Vagina (tissue), 2 donors: ENCODE measurements at places on chromosomes 13 and 19.
A peak's percentile ranks its signal among the peaks of the same experiment; 100 is the strongest.

DNA sequence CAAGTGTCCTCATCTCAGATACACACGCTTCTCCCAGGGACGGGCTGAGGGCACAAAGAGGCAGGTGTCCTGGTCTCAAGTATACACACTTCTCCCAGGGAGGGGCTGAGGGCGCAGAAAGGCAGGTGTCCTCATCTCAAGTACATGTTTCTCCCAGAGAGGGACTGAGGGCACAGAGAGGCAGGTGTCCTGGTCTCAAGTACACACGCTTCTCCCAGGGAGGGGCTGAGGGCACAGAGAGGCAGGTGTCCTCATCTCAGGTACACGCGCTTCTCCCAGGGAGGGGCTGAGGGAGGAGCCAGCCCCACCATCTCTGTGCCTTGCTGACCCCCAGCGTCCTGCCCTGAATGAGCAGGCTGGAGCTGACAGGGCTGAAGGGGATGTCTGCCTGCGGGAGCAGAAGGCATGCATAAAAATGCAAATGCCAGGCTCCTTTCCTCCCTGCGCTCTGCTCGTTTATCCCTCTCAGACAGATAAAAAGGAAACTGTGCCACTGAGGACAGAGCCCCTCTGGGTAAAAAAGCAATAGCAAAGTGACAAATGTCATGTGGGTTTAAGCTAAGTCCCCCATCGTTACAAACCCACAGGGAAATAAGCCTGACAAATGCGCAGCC, 96.1 kb upstream of the UQCRFS1 start:
- DNase-seq: no peak

DNA sequence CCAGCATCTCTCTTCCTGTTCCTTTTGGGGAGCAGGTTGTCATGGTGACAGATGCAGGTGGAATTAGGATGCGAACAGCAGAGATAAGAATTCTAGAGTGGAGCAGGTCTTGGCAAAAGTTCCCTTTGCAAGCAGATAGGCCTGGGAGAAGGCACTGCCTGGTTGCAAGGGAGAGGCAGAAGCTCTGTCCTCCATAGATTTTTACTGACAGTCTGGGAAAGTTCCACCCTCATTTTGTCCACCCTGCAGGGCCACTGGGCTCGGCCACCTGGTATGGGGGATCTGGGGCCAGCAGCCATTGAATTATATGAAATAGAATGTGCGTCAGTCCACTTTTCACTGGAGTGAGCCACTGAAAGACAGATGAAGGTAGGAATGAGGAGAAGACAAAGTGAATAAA, 141.7 kb downstream of the IER2 start:
- no peak for DNase-seq

DNA sequence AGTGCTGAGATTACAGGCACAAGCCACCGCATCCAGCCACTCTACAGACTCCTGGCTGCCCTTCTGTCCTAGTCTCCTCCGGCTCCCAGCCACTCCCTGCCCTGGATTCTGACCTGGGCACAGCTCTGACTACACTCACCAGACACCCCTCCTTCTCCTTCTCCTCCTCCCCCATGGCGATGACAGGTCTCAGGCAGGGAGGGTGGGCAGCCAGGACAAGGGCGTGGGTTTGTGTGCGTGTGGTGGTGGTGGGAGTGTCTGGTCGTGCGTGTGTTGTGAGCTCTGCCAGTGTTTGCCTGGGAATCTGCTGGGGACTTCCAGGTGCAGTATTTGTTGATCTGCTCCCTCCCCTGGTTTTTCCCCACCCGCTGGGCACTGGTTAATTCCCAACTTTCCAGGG, 3.0 kb upstream of the NCCRP1 start:
- no peak for DNase-seq

GRCh38 chr19:1438933-1439354, 748 bp downstream of the RPS15 start:
- DNase-seq: no peak

DNA sequence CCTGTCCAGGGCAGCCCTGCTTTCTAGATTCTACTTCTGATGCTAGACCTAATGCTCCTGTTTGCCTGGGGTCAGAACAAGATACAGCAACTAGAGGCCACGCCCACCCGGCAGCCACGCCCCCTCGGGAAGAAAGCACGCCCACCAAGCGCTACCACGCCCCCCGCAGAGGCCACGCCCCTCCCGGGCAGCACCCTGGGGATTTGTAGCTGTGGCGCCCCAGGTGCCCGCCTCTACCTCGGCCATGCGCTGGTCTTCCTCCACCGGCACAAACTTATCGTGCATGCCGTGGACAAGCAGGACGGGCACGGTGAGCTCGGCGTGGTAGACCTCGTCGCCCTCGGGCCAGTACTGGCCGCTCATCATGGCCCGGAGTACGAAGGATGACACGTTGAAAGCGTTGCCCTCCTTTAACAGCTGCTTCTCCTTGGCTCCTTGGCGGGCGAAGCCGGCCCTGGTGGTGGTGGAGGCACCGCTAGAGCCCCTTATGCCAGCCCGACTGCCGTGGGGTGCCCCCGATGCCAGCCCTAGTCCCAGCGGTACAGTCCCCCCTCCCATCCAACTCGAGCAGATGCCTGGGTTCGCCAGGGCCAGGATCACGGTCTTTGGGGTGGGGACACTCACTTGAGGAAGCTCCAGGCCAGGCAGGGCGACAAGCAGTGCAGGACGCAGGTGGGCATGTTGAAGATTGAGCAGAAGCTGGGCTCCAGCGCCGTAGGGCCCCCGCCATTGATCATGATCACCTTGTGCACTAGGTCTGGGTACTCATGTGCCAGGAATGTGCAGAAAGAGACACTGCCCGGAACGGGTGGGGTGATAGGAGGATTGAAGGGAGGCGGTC, 9.0 kb downstream of the ABHD8 start:
- DNase-seq: no peak

GRCh38 chr13:49620170-49620621, 8.1 kb upstream of the ARL11 start:
- no peak for DNase-seq

GRCh38 chr19:1407528-1408299, at the start of gene DAZAP1:
DAZAP1 (plus strand) TSS chr19:1407586; CDS start chr19:1407774, 188 bp downstream.
- no peak for DNase-seq

- no peak for DNase-seq
Observed at GRCh38 chr19:34678085-34678412, 571 bp downstream of the ZNF302 start.

- peak; percentile 40 for DNase-seq
Observed at GRCh38 chr19:32105527-32106310, 239.7 kb upstream of the ZNF507 start.

GRCh38 chr19:16417660-16418596, 53.8 kb downstream of the EPS15L1 start:
- no peak for DNase-seq

DNA sequence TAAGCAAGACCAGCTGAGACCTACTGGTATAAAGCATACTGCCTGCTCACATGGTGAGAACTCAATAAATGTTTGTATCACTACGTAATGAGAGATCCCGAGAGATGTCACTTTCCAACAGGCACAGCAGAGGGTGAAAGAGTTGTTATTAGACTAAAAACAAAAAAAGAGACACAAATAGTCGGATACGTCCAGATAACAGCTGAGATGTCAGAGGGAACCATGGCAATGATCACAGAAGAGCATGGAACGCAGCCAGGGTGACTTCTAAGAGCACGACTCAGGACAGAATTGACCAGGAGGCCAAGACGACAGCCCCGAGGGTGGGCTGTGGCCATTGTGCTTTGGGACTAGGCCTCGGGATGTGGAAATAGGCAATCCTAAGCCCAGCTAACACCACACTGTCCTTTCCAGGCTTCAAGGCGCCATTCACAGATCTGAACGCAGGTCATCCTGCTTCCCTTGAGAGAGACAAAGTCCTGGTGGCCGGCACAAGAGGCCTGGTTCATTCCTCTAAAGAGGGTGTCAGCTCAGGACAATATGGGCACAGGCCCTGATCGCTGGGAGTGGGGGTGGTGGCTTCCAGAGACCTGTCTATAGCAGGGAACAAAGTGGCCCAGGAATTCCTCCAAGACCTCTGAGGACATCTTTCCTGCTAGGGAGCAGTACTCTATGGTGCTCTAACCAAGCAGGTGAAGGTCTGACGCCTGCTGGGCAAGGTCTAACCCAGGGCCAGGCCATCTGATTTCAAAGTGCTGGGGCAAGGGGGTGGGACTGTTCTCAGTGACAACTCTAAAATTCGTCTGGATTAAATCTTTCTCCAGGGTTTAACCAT, 3.2 kb downstream of the SH3GL1 start:
- DNase-seq: no peak
